A549 treated with dexamethasone at 1 μM for 4 hours (cell line): ENCODE measurements at places on chromosomes 7 and 10. TPM values are rescaled to one million over a fixed set of nuclear protein-coding genes. Genes with fewer than 3 reads are reported as not detected.

Gene PSPH
- total RNA-seq: 23.5 to 26.4 TPM (median 23.9 TPM) in 5 replicates

Gene BCL7B
- 64.3 to 76.9 TPM (median 69.0 TPM) in 5 replicates for total RNA-seq

Gene CSGALNACT2
- total RNA-seq: 10.5 to 14.1 TPM (median 11.8 TPM) in 5 replicates

Gene PTF1A
- not detected in 5 replicates for total RNA-seq

Gene CTBP2
- total RNA-seq: 101 to 141 TPM (median 139 TPM) in 5 replicates

Gene PRTFDC1
- 15.0 to 18.0 TPM (median 16.6 TPM) in 5 replicates for total RNA-seq
